ENCODE measurements at places on chromosomes 6 and 20.

- no peak for DNase-seq
- no peaks in the 10 kb centered on the region for H3K36me3 ChIP-seq
- H3K27ac ChIP-seq = no peak overlapping the region
- H3K4me1 ChIP-seq = no peaks in the 10 kb centered on the region
Observed at GRCh38 chr6:47701363-47701762, 3.0 kb downstream of the ADGRF4 start.

GRCh38 chr20:62002882-62003480 is 62.7 kb downstream of the TAF4 start:
- DNase-seq = no peak
- H3K4me1 ChIP-seq = no peaks in the 10 kb centered on the region
- peaks cover 90% of the 10 kb centered on the region for H3K36me3 ChIP-seq
- no peaks in the 10 kb centered on the region for H3K27me3 ChIP-seq
- H3K27ac ChIP-seq = no peak overlapping the region

- no peak for DNase-seq
- no peaks in the 10 kb centered on the region for H3K36me3 ChIP-seq
- H3K27ac ChIP-seq = no peak overlapping the region
Observed at GRCh38 chr6:7077856-7078255, 29.9 kb upstream of the RREB1 start.

GRCh38 chr6:170475118-170475517 is 78.0 kb downstream of the PSMB1 start:
- no peaks in the 10 kb centered on the region for H3K27me3 ChIP-seq
- no peak overlapping the region for H3K4me3 ChIP-seq
- H3K36me3 ChIP-seq = no peaks in the 10 kb centered on the region

DNA sequence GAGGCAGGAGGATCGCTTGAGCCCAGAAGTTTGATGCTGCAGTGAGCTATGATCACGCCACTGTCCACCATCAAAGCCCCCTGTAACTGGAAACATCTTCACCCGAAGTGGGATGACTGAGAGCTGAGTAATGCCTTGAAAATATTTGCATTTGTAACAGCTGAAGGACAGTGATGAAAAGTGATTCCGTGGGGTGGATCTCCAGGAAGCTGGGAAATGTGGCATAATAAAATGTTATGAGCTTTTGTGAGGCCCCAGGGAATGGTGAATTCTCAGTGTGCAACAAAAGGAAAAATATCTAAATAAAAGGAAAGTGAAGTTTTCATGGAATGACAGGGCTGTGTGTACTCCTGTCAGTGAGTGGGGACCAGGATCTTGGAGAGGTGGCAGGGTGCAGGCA is 92.0 kb downstream of the JAG1 start:
- no peak for DNase-seq
- H3K4me3 ChIP-seq = no peak overlapping the region
- no peaks in the 10 kb centered on the region for H3K4me1 ChIP-seq
- no peaks in the 10 kb centered on the region for H3K27me3 ChIP-seq

GRCh38 chr6:30821862-30822784 is 62.2 kb upstream of the DDR1 start:
- H3K27me3 ChIP-seq = no peaks in the 10 kb centered on the region
- H3K4me3 ChIP-seq = no peak overlapping the region
- peaks cover 3% of the 10 kb centered on the region for H3K4me1 ChIP-seq
- DNase-seq = no peak
- peak overlapping the region; percentile 18 for H3K27ac ChIP-seq

DNA sequence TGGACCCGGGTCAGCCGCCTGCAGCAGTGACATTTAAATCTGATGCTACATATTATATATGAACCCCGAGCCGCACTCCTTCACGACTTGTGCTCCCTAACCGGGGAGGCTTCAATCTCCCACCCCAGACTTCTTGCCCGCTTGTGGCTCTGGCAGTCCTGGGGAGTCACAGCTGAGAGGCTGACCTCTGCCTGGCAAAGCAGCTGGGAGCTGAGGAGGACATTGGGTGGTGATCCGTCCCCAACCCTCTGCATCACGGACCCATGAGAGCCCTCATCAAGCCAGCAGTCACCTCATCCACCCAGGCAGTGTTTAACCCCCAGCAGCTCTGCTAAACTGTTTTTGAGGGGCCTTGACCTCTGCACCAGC is 33.7 kb upstream of the CDH22 start:
- H3K36me3 ChIP-seq = no peaks in the 10 kb centered on the region
- no peak for DNase-seq
- H3K27ac ChIP-seq = no peak overlapping the region
- H3K4me3 ChIP-seq = no peak overlapping the region
- H3K4me1 ChIP-seq = peaks cover 5% of the 10 kb centered on the region
- peaks cover 52% of the 10 kb centered on the region for H3K27me3 ChIP-seq

DNA sequence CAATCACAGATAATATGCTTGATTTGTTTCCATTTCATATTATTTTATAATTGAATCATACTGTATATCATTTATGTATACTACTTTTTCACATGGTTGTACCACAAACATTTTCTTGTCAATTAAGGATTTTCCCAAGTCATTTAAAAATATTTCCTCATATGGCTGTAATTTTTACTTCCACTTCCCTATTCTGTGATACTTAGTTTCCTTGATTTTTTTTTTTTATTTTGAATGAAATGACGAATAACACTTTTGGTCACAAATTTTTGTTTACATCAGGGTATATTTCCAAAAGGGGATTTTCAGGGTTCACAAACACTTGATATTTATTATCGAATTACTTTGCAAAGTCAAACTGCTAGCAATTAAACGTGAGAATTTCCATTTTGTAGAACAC is 515.6 kb downstream of the KIF16B start:
- H3K27ac ChIP-seq = no peak overlapping the region
- H3K36me3 ChIP-seq = no peaks in the 10 kb centered on the region
- DNase-seq = no peak
- H3K4me1 ChIP-seq = no peaks in the 10 kb centered on the region
- H3K4me3 ChIP-seq = no peak overlapping the region
- H3K27me3 ChIP-seq = no peaks in the 10 kb centered on the region

GRCh38 chr6:74410630-74411029 is 714.6 kb downstream of the CD109 start:
- DNase-seq = no peak
- H3K4me3 ChIP-seq = no peak overlapping the region
- H3K27me3 ChIP-seq = no peaks in the 10 kb centered on the region
- no peak overlapping the region for H3K27ac ChIP-seq
- H3K4me1 ChIP-seq = no peaks in the 10 kb centered on the region
- H3K36me3 ChIP-seq = no peaks in the 10 kb centered on the region

- no peak for DNase-seq
- H3K4me3 ChIP-seq = no peak overlapping the region
- H3K27ac ChIP-seq = no peak overlapping the region
- no peaks in the 10 kb centered on the region for H3K27me3 ChIP-seq
- H3K36me3 ChIP-seq = peaks cover 30% of the 10 kb centered on the region
- no peaks in the 10 kb centered on the region for H3K4me1 ChIP-seq
Observed at GRCh38 chr20:47334022-47334551, 22.4 kb downstream of the ZMYND8 start.

Measured in thymus (tissue), 14 donors.